ENCODE measurements at places on chromosomes 4 and X. TPM values are rescaled to one million over a fixed set of nuclear protein-coding genes. Genes with fewer than 3 reads are reported as not detected.

CXorf49B gene
- not detected for total RNA-seq

PCDH18 gene
- not detected for total RNA-seq

MAOA gene
- total RNA-seq = 0.86 TPM

POLN gene
- total RNA-seq = 0.65 TPM

REST gene
- total RNA-seq = 12.0 TPM

MAGEC2 gene
- total RNA-seq = not detected

TBC1D8B gene
- 1.5 TPM for total RNA-seq

DNAAF6 gene
- total RNA-seq = not detected

SPANXN5 gene
- 0.06 TPM for total RNA-seq

DUX4 gene
- not detected for total RNA-seq

TMPRSS11D gene
- total RNA-seq = not detected

F8A1 gene
- total RNA-seq = 78.6 TPM

RASGEF1B gene
- total RNA-seq = not detected

FAM114A1 gene
- total RNA-seq = 30.8 TPM

LUZP4 gene
- not detected for total RNA-seq

HS3ST1 gene
- total RNA-seq = 0.60 TPM

MTTP gene
- total RNA-seq = not detected

VEGFD gene
- 0.20 TPM for total RNA-seq

HTN3 gene
- not detected for total RNA-seq

KIF4A gene
- 31.0 TPM for total RNA-seq

FGFBP1 gene
- total RNA-seq = 3.4 TPM

CRLF2 gene
- 0.82 TPM for total RNA-seq

SERTM2 gene
- total RNA-seq = not detected

ASB9 gene
- total RNA-seq = 20.2 TPM

WDR19 gene
- 7.4 TPM for total RNA-seq

RTL3 gene
- total RNA-seq = 0.14 TPM

TMPRSS11F gene
- not detected for total RNA-seq

XG gene
- total RNA-seq = not detected

MMRN1 gene
- not detected for total RNA-seq

G3BP2 gene
- total RNA-seq = 78.2 TPM

DCHS2 gene
- total RNA-seq = not detected

NUDT9 gene
- total RNA-seq = 32.6 TPM

MAD2L1 gene
- 40.8 TPM for total RNA-seq

PJA1 gene
- 13.7 TPM for total RNA-seq

CSAG2 gene
- not detected for total RNA-seq

SLC9B1 gene
- not detected for total RNA-seq

HDAC6 gene
- total RNA-seq = 25.3 TPM

CXCL11 gene
- 0.21 TPM for total RNA-seq

CTAG2 gene
- not detected for total RNA-seq

ARHGEF38 gene
- total RNA-seq = not detected

NUDT10 gene
- 1.2 TPM for total RNA-seq

MAGEB1 gene
- total RNA-seq = not detected

Data from A549 treated with Hydrocortisone at 1 μM for 4 hours (cell line).